ENCODE measurements at places on chromosomes 16 and 17. TPM values are rescaled to one million over a fixed set of nuclear protein-coding genes. Genes with fewer than 3 reads are reported as not detected.

Gene MYCBPAP
- total RNA-seq: 0.46 TPM

Gene LPO
- total RNA-seq: not detected

Gene HID1
- 8.7 TPM for total RNA-seq

Gene PNMT
- total RNA-seq: not detected

Gene AATK
- 2.1 TPM for total RNA-seq

Gene GCSH
- total RNA-seq: 16.3 TPM

Gene TGFB1I1
- 56.6 TPM for total RNA-seq

Gene DPEP3
- not detected for total RNA-seq

Gene ORAI3
- total RNA-seq: 19.5 TPM

Gene LSM12
- 38.1 TPM for total RNA-seq

Gene NPIPA2
- total RNA-seq: 0.60 TPM

DNA sequence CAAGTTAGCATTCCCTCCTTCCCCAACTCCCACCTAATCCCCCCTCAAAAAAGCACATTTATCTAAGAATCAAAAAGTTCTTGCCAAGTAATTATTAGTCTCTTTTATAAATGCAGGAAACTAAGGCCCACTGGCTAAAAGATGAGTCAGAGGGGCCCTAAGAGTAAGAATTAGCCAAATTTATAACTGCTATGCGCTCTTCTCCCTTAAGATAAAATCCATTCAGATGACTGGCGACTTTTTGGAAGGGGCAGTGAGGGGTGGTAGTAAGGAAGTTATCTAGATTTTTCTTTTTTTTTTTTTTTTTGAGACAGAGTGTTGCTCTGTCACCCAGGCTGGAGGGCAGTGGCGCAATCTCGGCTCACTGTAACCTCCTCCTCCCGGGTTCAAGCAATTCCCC, 17.1 kb downstream of the ZNF652 start:
- no peak for DNase-seq

GRCh38 chr17:1888741-1889140, 58.9 kb downstream of the RPA1 start:
- DNase-seq: no peak

- no peak for DNase-seq
Observed at GRCh38 chr17:57898487-57899311, 48.9 kb upstream of the MRPS23 start.

GRCh38 chr17:43988301-43988700, 16.1 kb upstream of the NAGS start:
- DNase-seq: no peak

DNA sequence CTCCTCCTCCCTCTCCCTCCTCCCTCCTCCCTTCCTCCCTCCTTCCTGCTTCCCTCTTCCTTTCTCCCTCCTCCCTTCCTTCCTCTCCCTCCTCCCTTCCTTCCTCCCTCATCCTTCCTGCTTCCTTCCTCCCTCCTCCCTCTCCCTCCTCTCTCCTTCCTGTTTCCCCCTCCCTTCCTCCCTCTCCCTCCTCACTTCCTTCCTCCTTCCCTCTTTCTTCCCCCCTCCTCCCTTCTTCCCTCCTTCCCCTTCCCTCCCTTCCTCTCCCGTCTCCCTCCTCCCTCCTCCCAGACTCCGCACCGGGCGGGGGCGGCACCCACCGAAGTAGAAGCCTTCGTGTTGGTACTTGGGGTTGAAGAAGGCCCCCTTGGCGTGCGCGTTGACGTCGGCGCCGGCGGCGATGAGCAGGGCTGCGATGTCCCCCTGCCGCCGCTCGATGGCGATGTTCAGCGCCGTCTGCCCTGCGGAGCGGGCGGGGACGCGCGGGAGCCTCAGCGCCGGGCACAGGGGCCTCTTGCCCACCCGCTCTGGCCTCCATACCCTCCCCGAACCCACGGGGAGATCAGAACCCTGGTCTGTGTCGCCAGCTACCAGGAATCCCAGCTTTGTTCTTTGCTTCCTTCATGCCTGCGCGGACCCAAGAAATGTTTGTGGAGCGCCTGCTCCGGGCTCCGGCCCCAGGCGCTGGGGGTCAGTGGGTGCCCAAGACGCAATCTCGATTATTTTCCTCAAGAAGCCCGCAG, 22.2 kb downstream of the TRPV3 start:
- no peak for DNase-seq

DNA sequence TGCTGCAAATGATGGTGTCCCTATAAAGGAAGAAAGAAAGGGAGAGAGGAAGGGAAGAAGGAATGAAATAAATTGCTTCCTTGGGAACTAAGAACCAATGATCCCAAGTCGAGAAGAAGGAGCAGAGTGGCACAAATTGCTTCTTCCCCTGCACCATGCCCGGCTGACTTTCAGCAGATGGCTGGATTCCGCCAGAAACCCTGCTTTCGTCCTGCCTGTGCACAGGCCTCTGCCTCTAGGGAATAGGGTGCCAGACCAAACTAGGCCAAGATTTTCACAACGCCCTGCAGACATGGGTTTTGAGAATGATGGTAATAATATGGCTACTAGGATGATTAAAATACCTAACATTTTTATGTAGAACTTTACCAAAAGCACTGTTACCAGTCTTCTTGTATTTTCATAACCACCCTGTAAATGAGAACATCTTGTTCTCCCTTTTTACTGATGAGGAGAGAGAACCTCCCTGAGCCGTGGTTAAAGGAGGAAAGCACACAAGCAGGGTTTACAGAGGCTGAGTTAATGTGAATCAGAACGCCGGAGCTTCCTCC, 122.1 kb upstream of the HSBP1 start:
- no peak for DNase-seq

- no peak for DNase-seq
Observed at GRCh38 chr16:75105306-75106061, 11.1 kb downstream of the LDHD start.

- DNase-seq: peak; percentile 51
Observed at GRCh38 chr16:89319886-89320781, 102.6 kb downstream of the ZNF778 start.

GRCh38 chr16:68995011-68995504, 110.4 kb upstream of the HAS3 start:
- DNase-seq: no peak

GRCh38 chr17:82402865-82403264, 15.3 kb upstream of the HEXD start:
- no peak for DNase-seq

DNA sequence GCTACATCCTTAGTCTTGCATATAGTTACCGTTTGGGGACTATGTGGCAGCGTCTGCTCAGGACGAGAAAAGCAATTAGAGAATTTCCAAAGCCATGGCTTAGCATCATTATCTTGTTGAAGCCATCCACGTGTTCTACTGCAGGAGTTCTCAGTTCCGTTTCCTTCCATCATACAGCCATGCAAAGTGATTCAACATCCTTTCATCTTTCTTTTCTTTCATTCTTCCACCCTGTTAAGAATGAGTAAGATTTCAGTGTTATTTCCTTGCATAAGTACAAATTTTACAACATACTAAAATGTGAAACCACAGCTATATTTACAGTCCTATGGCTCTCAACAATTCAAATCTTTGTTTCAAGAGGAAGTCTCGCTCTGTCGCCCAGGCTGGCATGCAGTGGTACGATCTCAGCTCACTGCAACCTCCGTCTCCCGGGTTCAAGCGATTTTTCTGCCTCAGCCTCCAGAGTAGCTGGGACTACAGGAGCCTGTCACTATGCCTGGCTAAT, 3.8 kb downstream of the MARF1 start:
- DNase-seq: no peak

DNA sequence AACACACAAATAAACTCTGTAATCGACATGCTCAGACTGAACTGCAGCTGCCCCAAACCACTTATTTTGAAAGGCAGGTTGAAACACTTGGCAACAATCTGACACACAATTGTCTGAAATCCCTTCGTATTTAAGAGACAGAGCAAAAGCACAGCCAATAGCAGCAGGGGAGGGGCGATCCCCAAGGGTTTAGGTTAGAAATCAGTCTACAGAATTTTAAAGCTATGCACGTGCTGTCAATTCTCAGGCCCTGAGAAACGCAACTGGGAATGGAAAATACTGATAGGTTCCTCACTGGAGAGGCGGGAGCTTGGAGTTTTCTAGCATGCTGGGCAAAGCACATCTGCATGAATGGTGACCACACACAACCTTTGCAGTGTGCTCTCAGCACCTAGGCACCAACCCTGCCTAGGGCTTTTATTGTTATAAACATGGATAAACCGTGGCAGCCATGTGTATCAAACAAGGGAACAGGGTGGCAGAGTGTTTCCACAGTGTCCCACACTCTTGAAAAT, 168.0 kb downstream of the AATF start:
- no peak for DNase-seq

DNA sequence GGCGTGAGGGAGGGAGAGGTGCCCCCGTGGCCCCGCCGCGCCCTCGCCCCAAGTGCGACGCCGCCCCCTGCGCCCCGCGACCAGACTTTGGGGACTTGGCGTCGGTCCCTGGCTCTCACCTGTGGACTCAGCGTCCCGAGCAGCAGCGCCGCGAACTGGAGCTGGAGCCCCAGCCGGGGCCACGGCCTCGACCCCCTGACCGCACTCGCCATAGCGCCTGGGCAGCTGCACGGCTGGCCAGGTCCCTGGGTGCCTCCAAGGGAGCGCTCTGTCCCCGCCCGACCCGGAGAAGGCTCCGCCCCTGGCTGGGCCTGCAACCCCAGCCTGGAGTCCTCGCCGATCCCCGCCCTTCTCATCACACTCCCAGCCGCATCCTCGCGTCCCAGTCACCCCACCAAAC, at the start of gene ERN2:
Gene ERN2 (minus strand): TSS at position 247 of the 400 bp plus-strand sequence. CDS start 35 bp downstream, at position 212.
- no peak for DNase-seq

DNA sequence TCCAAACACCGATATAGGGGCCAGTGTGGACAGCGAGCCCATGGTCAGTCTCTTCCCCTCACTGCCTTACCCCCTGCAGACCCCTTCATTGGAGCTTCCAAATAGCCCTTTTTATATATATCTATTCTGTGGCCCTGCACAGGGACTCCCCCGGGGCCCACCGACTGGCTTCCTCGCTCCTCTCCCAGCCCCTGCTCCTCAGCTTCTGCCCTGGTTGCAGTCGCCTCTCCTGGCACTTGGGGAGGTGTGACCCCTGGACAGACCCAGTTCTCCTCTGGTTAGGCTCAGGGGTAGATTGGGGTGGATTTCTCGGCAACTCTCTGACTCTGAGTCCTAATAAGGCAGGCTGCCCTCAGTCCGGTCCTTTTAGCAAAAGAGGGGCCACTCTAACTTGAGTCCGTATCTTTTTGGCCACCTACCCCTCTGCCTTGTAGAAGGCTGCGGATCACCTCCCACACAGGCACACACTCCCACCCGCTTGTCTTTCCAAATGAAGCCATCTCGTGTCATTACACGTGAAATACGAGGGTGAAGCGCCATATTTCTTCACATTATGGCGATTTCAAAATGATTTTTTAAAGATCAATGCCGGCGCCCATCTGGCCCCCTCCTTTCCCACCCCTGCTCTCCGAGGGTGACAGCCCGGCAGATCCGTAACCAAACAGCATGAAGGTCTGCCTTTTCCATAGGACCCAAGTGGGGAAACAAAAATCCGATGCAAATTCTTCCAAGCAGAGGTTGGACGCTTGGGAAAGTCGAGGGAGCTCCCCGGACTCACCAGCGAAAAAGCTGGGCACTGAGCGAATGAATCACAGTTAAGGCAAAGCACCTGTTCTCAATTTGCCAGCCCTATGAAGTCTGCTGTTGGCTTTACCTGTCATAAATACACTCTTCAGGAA, 1.7 kb upstream of the HOXB9 start:
- DNase-seq: no peak

DNA sequence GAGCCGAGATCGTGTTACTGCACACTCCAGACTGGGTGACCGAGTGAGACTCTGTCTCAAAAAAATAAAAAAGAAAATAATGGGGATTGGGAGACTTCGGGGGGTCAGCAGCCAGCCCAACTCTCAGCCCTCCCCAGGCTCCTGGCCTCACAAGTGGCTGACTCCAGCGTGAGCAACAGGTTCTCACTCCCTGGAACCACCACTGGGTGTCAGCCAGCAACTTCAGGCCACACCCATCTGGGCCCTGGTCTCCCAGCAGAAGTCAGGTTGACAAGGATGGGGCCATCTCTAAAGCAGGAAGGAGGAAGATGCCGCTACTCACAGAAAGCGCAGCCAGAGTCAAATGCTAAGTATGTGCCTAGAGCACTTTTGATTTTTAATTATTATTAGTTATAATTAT, 139.4 kb downstream of the C16orf78 start:
- DNase-seq: no peak

- peak; percentile 29 for DNase-seq
Observed at GRCh38 chr16:53055541-53056391, 975 bp downstream of the CHD9 start.

DNA sequence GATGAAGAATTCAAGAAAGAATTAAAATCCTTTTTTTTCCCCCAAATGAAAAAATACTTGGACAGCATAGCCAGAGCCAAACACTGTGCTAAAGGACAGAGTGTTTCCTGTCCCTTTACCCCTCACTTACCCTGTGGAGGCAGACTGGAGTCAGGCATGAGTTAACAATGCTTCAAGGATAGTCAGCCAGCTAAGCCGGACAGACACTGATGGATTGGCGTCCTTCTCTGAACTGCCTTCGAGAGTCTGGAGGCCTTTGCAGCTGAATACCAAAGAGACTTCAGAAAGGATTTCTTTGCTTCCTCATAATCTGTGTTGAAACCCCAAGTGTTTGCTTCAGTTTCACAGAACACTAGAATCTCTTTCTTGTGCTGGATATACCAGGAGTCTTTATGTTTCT, 4.6 kb downstream of the METTL9 start:
- no peak for DNase-seq

DNA sequence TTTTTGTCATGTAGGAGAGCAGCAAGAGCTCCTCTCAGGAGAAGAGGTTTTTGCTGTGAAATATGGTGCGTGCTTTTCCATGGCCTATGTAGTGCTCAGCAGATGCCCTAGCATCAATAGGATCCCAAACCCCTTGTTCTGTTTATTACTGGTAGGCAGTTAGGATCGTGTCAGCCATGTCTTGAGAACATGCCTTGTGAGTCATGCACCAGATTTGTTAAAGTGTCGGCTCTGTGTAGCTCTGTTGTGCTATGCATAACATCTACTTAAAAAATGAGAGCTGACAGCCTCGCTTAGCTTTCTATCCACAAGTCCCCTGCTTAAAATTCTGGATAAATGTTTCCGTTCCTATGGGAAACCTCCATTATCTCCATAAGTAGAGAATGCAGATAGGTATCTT, 4.4 kb upstream of the EIF4A3 start:
- no peak for DNase-seq

GRCh38 chr16:85316321-85316919, 204.1 kb upstream of the CIBAR2 start:
- no peak for DNase-seq

DNA sequence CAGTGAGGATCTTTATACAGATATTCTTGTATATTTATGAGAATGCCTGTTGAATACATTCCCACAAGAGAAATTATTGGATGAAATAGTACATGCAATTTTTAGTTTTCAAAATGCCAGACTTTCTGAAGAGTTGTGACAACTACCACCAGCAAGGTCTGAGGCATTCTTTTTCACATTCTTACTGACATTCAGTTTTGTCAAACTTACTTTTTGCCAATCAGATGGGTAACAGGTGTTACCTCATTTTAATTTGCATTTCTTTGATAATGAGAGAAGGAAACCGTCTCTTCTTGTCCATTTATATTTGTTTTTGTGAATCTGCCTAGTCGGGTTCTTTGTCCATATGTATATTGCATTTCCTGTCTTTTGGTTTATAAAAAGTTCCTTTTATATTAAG, 24.3 kb downstream of the NOL11 start:
- DNase-seq: no peak

GRCh38 chr16:46658925-46659324, 30.1 kb downstream of the VPS35 start:
- DNase-seq: no peak

GRCh38 chr16:68074850-68075555, 10.2 kb upstream of the NFATC3 start:
- DNase-seq: no peak

- peak; percentile 19 for DNase-seq
Observed at GRCh38 chr16:48444574-48444973, 59.4 kb upstream of the SIAH1 start.

- DNase-seq: no peak
Observed at GRCh38 chr16:67339453-67339852, 12.8 kb downstream of the LRRC36 start.
